ENCODE measurements at places on chromosomes 13 and 19. TPM values are rescaled to one million over a fixed set of nuclear protein-coding genes. Genes with fewer than 3 reads are reported as not detected.

ZNF813 gene
- 1.5 TPM for total RNA-seq

SLC10A2 gene
- 0.13 TPM for total RNA-seq

MARK4 gene
- total RNA-seq = 28.5 TPM

DNA sequence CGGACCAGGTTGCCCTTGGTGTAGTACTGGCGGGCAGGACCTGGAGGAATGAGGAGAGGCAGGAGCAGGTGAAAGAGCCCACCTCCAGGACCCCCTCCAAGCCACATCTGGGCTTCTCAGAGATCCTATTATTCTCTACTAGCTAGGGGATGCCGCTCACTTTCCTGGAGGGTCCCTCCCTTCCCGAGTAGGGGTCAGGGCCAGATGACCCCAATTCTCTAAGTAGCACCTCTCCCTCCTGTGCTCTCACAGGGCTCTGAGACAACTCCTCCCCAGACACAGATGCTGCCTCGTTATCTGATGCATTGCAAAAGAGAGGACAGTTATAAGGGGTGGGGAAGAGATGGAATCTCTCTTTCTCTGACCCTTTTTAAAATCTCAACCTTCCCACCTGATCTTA, 22.9 kb downstream of the GP6 start:
- DNase-seq = no peak

- DNase-seq = peak; percentile 98
Measured at GRCh38 chr19:48469289-48469881, at the start of gene CYTH2. TSS of gene CYTH2 (plus strand) at chr19:48469369. CDS start at chr19:48469508, 139 bp downstream.

DNA sequence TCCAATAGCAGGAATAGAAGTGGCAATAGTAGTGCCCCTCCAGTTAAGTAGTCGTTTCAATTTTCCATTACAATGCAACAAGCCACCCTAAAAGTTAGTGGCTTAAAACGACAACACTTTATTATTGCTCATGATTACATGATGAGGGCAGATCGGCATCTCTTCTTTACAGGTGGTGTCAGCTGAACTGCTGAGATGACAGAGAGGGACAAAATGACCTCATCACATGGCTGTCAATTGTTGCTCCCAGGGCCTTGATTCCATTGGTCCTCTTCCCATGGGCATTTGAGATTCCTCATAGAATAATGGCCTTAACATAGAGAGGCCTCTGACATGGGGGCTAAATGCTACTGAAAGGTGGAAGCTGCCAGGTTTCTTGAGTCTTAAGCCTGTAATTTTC, 679.8 kb upstream of the KLHL1 start:
- no peak for DNase-seq

DNA sequence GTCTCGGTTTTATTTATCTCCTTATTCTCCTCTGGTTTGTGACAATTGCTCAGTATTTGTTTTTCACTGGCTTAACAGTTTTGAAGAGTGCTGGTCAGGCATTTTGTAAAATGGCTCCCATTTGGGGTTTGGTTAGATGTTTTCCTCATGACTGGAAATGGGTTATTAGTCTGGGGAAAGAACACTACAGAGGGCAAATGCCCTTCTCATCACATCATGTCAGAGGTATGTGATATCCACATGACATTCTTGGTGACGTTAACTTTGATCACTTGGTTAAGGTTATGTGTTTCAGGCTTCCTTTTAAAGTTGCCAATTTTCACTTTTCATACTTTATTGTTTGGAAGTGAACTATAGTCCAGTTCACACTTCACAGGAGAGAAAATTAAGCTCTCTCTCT, 74.8 kb upstream of the KLHL1 start:
- DNase-seq = no peak

GRCh38 chr19:10636304-10636972, 11.1 kb downstream of the SLC44A2 start:
- DNase-seq = no peak

DNA sequence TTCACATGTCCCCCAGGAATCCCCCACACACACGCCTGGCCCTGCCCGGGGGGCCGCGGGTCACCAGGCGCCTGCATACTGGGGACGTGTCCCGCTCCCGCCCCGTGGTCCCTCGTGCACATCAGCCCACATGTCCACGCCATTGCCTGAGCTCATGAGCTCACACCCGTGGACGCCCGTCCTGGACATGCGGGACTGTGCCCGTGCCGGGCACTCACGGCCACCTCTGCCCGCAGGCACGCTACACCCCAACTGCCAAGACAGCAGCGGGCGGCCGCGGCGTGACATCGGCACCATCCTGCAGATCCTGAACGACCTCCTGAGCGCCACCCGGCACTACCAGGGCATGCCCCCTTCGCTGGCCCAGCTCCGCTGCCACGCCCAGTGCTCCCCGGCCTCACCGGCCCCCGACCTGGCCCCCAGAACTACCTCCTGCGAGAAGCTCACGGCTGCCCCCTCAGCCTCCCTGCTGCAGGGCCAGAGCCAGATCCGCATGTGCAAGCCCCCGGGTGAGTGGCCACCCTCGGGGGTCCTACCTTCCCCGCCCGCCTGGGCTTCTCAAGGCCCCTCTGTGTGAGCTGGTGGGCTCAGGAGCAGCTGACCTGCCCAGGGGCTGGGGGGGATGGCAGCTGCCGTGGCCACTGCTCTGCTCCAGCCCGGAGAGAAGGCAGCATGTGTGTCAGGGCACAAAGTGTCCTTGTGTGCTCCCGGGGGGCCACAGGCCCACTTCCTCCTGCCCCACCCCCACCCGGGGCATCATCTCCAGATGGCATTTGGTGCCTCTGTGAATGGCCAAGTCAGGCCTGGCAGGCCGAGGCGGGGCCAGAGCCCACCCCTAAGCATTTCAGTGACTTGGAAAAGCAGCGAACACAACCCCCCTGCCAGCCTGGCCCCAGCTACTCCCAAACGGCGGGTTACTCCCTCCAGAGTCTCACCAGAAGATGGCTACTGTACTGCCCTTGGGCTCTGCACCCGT, 7.1 kb downstream of the MIDN start:
- DNase-seq = no peak
